Activated T-helper 1 cell treated with anti-CD3 and anti-CD28 coated beads, Interleukin-2, amount 50 U/mL, for 16 hours (primary cell): ENCODE measurements at places on chromosomes 6 and 20.

DNA sequence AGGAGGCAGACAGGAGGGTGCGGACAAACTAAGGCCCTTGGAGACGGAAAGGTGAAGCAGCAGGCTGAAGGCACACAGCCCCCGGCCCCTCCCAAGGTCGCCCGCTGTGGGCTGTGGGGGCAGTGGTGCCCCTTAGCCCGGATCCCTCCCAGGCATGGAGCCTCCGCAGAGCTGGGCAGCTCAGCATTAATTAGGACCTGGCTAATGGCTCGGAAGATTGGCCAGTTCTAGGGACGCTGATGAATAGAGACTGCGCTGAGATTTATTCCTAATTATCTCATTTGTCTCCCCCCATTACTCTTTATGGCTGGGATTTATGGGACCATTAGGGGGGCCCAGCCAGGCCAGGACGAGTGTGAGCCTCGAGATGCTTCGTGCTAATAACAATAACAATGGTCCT, 20.4 kb downstream of the MDFI start:
- DNase-seq: no peak

GRCh38 chr6:150448221-150448620, 79.4 kb downstream of the IYD start:
- DNase-seq: no peak

DNA sequence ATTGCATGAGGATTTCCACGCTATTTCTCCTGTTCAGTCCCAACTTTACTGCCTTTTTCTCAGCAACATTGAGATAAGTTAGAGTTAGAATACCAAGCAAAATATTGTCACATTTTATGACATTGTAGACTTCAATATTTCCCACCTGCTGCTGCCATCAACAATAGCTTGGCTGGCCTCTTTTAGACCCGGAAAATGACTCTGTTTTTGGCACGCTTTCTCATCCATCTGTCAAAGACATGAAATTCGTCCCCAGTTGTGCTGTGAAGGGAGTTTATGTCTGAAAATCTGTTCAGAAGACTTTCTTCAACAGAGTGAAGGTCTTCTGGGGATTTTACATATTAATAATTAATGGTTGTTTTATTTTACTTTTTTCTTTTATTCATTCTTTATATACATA, 857.3 kb downstream of the FRK start:
- DNase-seq: no peak

DNA sequence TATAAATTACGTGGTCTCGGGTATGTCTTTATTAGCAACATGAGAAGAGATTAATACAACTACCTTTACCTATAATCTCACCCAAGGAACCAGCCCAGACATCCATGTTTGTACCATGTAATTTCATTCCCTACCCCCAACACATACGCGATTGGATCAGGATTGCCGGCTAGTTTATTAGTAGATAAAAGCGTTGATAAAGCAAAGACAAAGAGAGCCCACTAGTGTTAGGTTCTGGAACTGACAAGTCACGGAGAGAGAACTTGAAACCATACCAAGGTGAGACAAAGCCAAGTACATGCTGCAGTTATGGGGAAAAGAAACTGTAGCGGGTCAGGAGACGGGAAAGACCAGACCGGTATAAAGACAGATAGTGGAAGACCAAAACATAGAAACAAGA, 37.4 kb upstream of the FAM135A start:
- DNase-seq: no peak

DNA sequence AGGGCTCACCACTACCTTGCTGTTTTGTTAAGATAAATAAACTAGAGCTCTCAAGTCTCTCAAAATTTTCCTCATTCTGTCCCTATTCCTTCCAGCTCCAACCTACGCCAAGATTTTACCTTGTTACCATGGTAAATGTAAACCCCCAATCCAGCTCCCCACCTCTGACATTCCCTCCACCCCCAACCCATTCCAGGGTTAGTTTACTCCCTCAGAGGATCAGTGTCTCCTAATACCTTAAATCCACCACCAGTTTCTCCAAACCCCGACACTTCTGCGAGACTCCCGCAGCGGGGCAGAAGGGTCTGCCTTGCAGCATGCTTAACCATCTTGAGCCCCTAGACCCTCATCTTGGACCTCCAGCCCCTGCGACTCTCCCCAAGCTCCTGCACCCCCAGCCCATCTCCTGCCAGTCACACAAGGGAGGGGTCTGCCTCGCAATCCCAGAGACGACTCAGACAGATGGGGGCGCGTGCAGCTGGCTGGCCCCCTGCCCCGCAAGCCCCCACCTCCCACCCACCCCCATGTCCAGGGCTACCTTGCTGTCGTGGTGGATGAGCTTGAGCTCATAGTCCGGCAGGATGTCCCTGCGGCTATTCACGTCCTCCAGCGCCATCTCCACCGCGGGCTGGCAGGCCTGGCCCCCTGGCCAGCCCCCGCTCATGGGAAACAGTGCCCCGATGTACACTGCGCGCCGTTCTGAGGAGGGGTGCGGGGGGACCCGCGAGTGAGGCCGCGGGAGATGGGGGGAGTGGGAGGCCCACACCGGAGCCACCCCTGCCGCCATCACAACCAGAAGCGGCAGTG, 5.8 kb downstream of the GABBR1 start:
- DNase-seq: no peak

DNA sequence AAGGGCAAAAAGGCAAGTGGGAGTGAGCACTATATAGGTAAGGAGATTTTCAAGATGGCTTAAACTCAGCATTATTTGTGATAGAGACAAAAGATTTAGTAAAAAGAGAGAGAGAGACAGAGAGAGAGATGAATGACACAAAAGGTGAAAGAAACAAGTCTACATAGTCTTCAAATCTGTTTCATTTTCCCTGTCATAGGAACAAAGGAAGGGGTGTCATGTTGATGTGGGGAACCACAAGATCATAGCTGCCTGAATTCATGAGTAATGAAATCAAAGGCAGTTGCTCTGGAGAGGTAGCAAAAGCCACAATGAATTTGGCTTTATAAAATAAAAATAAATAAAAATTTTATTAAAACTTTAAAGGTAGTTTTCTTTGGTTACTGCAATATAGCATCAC, 67.2 kb upstream of the PHIP start:
- DNase-seq: no peak

DNA sequence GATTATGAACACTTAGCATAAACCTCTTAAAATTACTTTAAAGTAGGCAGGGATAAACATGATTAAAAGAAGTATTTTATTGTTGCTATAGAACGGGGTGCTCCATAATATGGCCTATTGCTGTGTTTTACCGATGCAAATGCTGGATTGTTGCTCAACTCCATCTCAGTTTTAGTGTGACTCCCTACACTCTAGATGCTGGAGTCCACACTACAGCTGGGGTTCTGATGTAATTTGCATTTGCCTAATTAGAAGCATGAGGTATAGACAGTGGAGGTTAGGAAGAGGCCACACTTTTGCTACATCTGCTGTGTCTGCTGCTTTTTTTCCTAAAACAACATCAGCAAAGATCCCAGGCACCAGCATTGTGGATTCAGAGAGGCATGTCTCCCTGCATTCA, 6.7 kb upstream of the HMGN3 start:
- no peak for DNase-seq

DNA sequence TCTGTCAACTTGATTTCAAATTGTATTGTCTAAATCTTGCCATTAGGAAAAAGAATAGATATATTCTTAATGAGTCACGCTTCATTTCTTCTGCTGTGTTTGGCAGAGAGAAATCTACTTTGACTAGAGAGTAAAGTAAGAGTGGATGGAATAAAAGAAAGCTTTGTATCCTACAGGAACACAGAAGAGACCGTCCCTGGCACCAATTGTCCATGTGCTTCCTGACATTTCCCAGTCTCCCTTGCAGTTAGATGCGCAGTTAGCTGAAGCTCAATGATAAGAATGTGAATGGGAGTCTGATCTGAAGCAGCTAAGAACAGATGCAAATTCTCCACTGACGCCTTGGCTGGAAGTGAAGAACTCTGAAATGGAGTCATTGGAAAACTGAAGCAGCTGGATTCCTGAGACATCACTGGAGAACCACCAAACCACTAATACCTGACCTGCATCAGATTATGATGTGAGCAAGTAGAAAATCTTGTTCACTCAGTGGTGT, 528.2 kb upstream of the MARCKS start:
- no peak for DNase-seq

DNA sequence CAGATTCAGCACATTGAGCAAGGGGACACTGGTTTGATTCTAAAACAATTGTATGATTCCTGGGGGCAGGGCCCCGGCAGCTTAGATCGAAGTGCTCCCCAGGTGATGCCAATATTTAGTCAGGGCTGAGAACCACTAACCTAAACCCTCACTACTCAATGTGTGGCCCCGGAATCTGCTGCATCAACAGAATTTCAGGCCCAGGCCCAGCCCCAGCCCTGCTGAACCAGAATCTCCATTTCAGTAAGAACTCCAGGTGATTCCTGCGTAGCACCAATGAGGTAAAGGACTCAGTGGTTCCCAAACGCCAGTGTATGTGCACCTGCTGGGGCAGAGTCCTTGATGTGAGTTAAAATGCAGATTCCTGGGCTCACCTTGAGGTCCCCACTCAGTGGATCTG, 152.8 kb upstream of the KCNG1 start:
- no peak for DNase-seq

DNA sequence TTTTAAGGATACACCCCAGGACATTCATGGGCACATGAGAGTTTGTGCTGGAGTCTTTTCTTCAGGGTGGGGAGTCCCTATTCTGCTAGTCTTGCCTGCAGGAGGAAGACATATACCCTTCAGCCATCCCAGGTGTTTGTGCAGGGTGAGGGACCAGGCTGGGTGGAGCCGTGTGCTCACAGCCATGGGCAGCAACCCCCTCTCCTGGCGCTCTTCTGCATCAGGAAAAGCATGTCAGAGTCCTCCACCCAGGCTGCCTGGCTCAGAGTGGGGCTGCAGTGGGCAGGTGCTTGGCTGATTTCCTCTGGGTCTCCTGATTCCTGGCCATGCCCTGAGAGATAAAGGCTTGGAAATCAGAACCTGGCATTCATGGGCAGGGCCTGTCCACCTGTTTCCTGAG, 22.7 kb upstream of the MLN start:
- DNase-seq: no peak

GRCh38 chr6:170041526-170041925, 249.4 kb downstream of the DLL1 start:
- DNase-seq: no peak

- no peak for DNase-seq
Measured at GRCh38 chr6:119791736-119792135, 442.2 kb upstream of the MAN1A1 start.

DNA sequence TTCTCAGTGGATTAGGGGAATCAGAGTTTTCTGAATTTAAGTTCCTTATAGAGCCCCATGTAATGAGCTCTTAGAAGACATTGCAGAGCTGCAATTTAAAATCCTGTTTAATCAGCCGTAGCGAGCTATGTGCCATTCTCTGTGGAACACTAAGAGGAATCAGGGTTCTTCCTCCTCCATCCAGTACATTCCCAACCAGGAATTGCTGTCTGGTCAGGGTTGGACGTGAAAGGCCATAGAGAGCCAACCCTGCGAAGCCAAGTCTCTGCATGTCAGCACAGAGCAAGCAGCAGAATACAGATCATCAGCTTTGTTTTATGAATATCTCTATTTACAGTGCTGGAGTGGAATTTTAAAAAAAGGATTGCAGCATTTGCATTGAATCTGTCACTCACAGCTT, 366.0 kb downstream of the LAMA2 start:
- DNase-seq: no peak

DNA sequence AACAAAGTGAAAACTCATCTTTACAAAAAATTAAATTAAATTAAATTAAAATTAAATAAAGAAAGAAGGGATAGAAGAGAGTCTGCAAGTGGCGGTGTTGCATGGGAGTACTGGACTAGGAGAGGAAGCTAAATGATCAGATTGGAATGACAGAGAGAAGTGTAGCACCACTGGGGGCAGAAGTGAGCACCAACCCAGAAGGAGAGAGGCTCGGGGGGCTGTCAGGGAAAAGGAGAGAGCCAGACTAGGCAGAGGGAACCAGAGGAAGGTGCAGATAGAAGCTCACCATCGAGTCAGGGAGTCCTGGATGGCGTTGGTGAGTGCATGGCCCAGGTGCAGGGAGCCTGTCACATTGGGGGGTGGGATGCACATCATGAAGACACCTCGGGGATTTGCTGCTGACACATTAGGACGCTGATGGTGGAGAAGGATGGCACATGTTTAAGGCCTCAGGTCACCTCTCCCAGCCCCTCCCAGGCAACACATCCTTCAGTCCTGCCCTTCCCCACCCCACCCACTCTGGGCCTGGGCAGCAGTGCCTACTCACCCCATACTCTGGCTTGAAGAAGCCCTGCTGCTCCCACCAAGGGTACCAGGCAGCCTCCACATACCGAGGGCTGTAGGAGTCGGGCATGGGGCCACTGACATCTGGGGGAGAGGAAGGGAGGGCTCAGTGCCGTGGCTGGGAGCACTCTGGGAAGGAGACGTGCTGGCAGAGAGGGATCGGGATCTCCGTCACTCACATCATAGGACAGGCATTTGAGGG, 4.0 kb downstream of the VARS1 start:
- DNase-seq: no peak

GRCh38 chr20:45987108-45987780, 15.2 kb upstream of the ZNF335 start:
- DNase-seq: peak; percentile 62
